ENCODE measurements at places on chromosomes 4 and X. TPM values are rescaled to one million over a fixed set of nuclear protein-coding genes. Genes with fewer than 3 reads are reported as not detected.
A peak's percentile ranks its signal among the peaks of the same experiment; 100 is the strongest.

DNA sequence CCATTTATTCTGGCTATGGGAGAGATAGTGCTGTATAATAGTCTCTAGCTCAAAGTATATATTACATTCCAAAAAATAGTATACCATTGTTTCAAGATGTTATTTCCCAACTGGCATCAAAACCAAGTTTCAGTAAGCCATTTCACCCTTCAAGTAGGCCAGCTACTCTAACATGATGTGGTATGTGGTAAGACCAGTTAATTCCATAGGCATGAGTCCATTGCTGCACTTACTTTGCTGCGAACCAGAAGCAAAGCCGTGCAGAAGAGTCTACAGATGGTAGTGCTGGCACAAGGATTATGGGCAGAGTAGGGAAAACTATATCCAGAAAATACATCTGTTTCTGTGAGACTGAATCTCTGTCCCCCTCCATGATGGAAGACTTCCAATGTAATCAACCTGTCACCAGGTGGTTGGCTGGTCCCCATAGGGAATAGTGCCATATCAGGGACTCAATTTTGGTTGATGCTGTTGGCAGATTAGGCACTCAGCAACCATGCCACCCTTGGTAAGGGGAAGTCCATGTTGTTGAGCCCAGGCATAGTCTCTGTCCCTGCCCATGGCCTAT is 49.8 kb upstream of the HSD17B10 start:
- no peaks in the 10 kb centered on the region for H3K27me3 ChIP-seq
- H3K36me3 ChIP-seq = no peaks in the 10 kb centered on the region
- no peak for DNase-seq

ABCB7 gene
- polyA plus RNA-seq = 26.3 TPM

KIAA1210 gene
- not detected for polyA plus RNA-seq

DNA sequence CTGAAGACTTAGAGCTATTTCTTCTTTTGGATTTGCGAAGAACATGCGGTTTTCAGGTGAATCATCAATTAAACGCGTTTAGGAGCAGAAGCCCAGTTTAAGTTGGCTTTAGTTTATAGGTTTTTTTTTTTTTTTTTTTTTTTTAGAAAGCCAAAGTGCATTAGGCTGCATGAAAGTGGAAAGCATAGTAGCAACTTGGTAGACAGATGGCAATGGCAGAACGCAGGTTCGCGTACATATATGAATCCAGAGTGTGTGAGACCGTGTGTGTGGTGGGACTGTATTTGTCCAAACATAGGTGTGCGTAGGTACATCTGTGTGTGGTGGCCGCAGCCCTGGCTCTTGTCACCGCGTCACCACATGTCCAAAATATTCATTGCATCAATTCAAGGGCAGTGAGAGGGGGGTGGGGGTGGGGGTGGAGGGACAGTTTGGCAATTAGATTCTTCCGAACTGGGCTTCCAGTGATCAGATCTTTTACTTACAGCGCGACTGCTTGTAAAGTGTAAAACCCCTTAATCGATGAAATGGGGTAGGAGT is 901 bp downstream of the JADE1 start:
- no peak for DNase-seq
- H3K4me1 ChIP-seq = peaks cover 34% of the 10 kb centered on the region
- H3K36me3 ChIP-seq = no peaks in the 10 kb centered on the region
- H3K27ac ChIP-seq = peak overlapping the region; percentile 100
- H3K4me3 ChIP-seq = peak overlapping the region; percentile 66

DNA sequence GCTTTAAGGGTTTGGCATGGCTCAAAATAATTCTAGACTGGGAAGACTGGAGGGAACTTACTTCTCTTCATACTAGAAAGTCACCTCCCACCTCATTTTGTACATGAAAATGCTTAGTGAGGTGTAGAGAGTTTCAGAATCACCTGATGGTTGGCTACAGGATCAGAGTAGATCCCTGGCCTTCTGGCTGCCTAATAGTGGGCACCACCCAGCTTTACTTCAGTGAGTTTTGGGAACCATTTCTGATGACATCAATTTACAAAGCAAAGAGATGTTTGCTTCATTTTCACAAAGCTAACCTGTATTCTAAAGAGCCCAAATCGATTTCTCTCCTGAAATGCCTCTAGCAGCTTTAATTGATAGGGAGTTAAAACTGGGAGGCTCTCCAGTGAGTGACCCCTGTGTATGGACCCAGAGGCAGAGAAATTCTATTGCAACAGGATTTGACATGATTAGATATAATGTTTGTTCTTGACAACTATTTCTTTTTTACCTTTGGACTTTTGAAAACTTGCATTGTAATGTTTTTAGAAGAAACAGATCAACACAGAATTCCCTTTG is 180.5 kb downstream of the PTTG2 start:
- no peaks in the 10 kb centered on the region for H3K36me3 ChIP-seq
- H3K27me3 ChIP-seq = no peaks in the 10 kb centered on the region
- no peak for DNase-seq
- no peak overlapping the region for H3K27ac ChIP-seq
- no peak overlapping the region for H3K4me3 ChIP-seq

TKTL2 gene
- not detected for polyA plus RNA-seq

GRCh38 chr4:110619463-110620247 is 3.2 kb downstream of the PITX2 start:
- H3K4me3 ChIP-seq = peak overlapping the region; percentile 68
- no peak overlapping the region for H3K27ac ChIP-seq
- H3K36me3 ChIP-seq = no peaks in the 10 kb centered on the region
- DNase-seq = peak; percentile 82
- peaks cover 64% of the 10 kb centered on the region for H3K4me1 ChIP-seq

- no peak for DNase-seq
- peak overlapping the region; percentile 55 for H3K4me3 ChIP-seq
- H3K4me1 ChIP-seq = peaks cover 4% of the 10 kb centered on the region
- no peak overlapping the region for H3K27ac ChIP-seq
These were observed 1.0 kb downstream of the GAB3 start for GRCh38 chrX:154749856-154750255.

TEX13C gene
- polyA plus RNA-seq = 0.07 TPM

DNA sequence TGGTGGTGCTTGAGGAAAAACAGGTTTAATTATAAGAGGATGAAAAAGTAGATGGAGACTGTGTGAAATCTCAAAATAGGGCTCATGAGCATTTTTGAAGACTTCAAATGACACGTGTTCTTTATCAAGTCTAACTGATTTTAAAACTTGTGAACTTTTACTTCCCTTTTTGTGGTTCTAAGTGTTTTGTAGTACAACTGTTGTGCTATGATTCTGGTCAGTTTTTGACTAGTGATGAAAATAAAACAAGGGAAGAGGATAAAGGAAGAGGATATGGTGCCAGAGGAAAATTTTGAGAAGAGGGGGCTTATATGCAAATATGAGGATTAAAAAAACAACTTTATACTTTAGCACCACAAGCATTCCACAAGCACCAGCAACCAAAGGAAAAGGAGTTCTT is 644.0 kb downstream of the RPA4 start:
- H3K36me3 ChIP-seq = no peaks in the 10 kb centered on the region
- H3K4me1 ChIP-seq = no peaks in the 10 kb centered on the region
- H3K27ac ChIP-seq = no peak overlapping the region
- DNase-seq = no peak
- H3K27me3 ChIP-seq = no peaks in the 10 kb centered on the region
- H3K4me3 ChIP-seq = no peak overlapping the region

DNA sequence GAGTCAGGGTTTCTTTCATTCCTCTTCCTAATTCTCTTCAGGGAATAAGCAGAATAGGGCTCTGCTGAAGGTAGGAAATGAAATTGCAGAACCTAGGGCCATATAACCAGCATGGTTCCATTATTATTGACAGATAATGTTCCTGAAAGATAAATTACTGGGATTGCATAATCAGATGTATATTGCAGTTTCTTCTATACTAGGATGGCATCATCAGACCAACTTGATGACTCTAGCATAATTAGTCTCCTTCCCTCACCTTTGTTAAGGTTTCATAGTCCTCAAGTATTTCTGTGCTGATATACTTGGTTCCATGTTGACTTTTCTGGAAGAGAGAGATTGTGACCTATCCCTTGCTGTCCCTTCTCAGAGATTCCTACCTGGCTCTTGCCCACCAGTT is 492.3 kb upstream of the LCORL start:
- H3K27ac ChIP-seq = no peak overlapping the region
- DNase-seq = no peak
- H3K27me3 ChIP-seq = peaks cover 25% of the 10 kb centered on the region
- H3K4me3 ChIP-seq = no peak overlapping the region

- no peaks in the 10 kb centered on the region for H3K27me3 ChIP-seq
- H3K4me3 ChIP-seq = no peak overlapping the region
- H3K4me1 ChIP-seq = no peaks in the 10 kb centered on the region
- H3K36me3 ChIP-seq = no peaks in the 10 kb centered on the region
- DNase-seq = no peak
These were observed 24.4 kb upstream of the RP2 start for GRCh38 chrX:46812445-46812844.

HSD17B13 gene
- 0.15 TPM for polyA plus RNA-seq

- H3K27ac ChIP-seq = no peak overlapping the region
- DNase-seq = no peak
- H3K4me1 ChIP-seq = peaks cover 6% of the 10 kb centered on the region
- no peaks in the 10 kb centered on the region for H3K27me3 ChIP-seq
- H3K4me3 ChIP-seq = no peak overlapping the region
- H3K36me3 ChIP-seq = peaks cover 23% of the 10 kb centered on the region
These were observed 64.6 kb downstream of the CLDN22 start for GRCh38 chr4:183255487-183255886.

TGIF2LX gene
- not detected for polyA plus RNA-seq

ARSD gene
- 1.3 TPM for polyA plus RNA-seq

DNA sequence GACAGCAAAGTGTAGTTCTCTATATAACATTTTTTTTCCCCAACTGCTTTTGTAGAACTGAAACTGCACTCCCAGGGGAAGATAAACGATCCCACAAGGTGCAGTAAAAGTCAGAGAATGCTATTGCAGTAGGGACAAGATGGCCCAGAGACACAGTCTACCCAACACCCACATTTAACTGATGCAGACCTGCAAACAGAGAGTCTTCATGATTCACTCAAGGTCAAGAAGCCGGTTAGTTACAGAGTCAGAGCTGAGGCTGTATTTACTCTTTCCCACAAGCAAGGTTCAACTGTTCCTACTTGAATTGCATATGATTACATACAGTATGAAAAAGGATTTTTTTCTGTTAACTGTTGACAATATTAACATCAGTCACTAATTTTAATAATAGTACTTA is 654.6 kb downstream of the IL1RAPL1 start:
- no peaks in the 10 kb centered on the region for H3K36me3 ChIP-seq
- no peaks in the 10 kb centered on the region for H3K4me1 ChIP-seq
- no peaks in the 10 kb centered on the region for H3K27me3 ChIP-seq
- no peak overlapping the region for H3K4me3 ChIP-seq

DNA sequence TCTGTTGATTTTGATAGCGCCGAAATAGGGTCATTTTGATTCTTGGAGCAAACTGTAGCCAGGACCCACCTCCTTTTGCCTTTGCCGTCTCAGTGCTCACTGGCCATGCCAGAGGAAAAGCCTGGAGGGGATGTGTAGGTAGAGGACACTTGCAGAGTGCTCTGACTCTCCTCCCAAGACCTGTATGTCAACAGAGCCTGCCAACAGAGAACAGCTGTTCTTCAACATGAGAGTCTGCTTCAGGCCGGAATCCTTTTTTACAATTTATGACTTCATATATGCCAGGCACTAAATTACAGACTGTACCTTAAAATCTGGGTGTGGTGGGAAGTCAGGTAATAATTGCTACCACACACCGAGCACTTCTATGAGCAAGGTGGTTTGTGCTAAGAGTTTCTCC is 94.2 kb downstream of the KDR start:
- no peaks in the 10 kb centered on the region for H3K36me3 ChIP-seq
- no peak overlapping the region for H3K27ac ChIP-seq
- H3K4me1 ChIP-seq = peaks cover 8% of the 10 kb centered on the region
- no peaks in the 10 kb centered on the region for H3K27me3 ChIP-seq
- DNase-seq = no peak

GRCh38 chr4:88674979-88675378 is 22.6 kb downstream of the NAP1L5 start:
- no peak for DNase-seq
- no peaks in the 10 kb centered on the region for H3K4me1 ChIP-seq
- H3K36me3 ChIP-seq = no peaks in the 10 kb centered on the region
- H3K27ac ChIP-seq = no peak overlapping the region
- H3K27me3 ChIP-seq = no peaks in the 10 kb centered on the region

DNA sequence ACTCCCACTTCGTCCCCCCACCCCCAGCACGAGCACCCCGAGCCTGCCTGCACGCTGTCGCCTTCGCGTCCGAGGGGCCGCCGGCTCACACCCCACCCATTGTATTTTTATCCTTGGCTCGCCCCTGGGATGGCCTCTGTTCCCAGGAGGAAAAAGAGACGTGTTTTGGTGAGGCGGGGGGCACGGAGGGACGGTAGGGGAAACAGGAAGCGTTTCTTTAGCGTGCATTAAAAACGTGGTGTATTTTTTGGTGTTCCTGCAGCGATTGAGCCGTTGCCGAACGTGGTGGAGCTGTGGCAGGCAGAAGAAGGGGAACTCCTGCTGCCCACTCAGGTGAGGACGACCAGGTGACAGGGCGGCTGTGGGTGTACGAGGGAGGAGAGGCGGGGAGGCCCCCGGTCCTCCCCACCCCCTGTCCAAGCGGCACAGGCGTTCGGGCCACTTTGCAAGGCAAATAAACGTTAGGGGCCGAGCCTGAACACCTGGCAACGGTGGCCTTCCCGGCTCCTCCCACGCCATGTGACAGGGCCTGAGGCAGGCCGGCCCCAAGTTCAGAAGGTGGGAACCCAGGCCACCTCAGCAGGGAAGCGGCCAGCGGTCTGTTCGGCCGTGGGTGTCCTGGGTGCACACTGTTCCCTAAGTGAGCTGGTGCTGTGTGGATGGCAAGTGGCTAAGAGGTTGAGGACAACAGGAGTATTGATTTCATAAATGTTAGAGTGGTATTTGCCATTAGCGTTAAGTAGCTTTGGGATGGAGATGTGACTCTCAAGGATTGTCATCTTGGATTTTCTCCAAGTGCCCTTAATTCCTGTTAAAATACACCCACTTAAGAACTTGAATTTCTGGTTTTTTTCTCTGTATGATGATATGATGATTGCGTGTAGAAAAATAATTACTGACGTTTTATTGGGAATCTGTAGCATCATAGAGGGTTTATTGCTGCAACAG is 1.1 kb downstream of the TMEM131L start:
- peak overlapping the region; percentile 95 for H3K4me3 ChIP-seq
- 0 out of 2 replicates have a peak overlapping the region, but pooled peaks have one; percentile 60 for H3K27ac ChIP-seq
- peaks cover 31% of the 10 kb centered on the region for H3K4me1 ChIP-seq
- H3K27me3 ChIP-seq = peaks cover 11% of the 10 kb centered on the region
- DNase-seq = peak; percentile 83

GPR82 gene
- polyA plus RNA-seq = 0.32 TPM

AVPR2 gene
- not detected for polyA plus RNA-seq

DNA sequence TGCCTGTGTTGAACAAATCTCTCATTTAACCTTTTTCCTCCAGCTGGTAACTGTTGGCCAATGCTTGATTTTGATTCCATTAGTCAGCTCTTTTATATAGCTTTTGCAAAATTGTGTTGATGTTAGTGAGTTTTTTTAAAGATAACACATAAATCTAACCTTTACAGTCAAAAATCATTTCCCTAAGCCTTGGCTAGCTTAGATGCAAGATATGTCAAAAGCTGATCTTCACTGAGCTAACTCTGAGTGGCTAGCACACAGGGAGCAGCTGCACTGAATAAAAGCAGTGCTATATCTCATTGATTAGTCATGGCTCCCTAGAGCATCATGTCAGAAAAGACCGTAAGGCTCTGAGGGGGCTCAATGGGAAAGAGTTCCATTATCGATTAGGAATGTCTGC is 78.7 kb downstream of the PPARGC1A start:
- H3K4me1 ChIP-seq = no peaks in the 10 kb centered on the region
- no peak overlapping the region for H3K27ac ChIP-seq
- no peak for DNase-seq

All from GM23338 (cell line).